ENCODE measurements at places on chromosomes 2 and 18.

GRCh38 chr18:58416014-58416703 is 212.7 kb downstream of the ALPK2 start:
- no peak for DNase-seq

GRCh38 chr2:69469375-69469774 is 32.1 kb upstream of the NFU1 start:
- DNase-seq: no peak

DNA sequence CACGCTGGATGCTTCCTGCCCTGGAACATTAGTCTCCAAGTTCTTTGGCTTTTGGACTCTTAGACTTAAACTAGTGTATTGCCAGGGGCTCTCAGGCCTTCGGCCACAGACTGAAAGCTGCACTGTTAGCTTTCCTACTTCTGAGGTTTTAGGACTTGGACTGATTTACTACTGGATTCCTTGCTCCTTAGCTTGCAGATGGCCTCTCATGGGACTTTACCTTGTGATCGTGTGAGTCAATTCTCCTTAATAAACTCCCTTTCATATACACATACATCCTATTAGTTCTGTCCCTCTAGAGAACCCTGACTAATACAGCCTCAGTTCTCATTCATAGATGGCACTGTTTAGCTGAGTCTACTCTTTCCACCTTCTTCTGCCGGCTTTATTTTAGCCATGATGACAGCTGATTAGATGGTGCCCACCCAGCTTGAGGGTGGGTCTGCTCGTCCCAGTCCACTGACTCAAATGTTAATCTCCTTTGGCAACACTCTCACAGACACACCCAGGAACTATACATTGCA is 389.1 kb downstream of the NYAP2 start:
- DNase-seq: no peak

- no peak for DNase-seq
These were observed 77.1 kb upstream of the TGFA start for GRCh38 chr2:70630761-70631160.

DNA sequence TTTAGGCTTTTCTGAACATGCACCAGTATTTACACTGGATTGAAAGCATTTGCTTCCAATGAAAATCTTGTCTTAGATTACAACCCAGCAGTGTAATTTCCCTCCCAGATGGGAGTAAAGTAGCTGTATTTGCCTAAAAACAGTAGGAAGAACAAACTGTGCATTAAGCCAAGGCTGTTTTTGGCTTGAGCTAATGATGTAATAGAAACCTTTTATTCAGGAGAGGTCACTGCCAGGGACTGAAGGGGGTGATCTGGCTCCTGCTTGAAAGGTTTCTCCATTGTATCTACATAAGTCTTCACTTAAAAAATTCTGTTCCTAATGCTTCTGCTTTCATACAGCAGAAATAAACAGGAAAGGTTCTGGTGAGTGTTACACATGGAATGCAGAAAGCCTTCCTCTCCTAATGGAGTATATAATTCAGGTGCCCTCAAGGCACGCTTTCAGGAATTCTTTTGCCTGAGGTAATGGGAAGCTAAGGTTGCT is 74.4 kb downstream of the MEIS1 start:
- DNase-seq: no peak

Data from OCI-M1 (cell line).